ENCODE measurements at places on chromosomes 16 and 17. TPM values are rescaled to one million over a fixed set of nuclear protein-coding genes. Genes with fewer than 3 reads are reported as not detected.

DNA sequence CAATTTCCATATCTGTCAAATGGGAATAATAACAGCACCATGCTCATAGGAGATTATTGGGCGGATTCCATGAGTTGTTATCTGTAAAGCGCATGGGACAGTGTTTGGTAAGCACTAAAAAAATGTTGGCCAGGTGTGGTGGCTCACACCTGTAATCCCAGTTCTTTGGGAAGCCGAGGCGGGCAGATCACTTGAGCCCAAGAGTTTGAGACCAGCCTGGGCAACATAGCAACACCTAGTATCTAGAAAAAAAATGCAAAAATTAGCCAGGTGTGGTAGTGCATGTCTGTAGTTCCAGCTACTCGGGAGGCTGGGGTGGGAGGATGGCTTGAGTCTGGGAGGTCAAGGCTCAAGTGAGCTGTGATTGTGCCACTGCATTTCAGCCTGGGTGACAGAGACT lies 66.8 kb upstream of the NFAT5 start:
- DNase-seq, result no peak
- H3K4me1 ChIP-seq, result no peaks in the 10 kb centered on the region
- H3K36me3 ChIP-seq, result no peaks in the 10 kb centered on the region
- H3K27ac ChIP-seq, result no peak overlapping the region
- H3K4me3 ChIP-seq, result no peak overlapping the region

GRCh38 chr17:77382966-77383612 lies 242.3 kb downstream of the SEC14L1 start:
- DNase-seq, result no peak
- H3K4me3 ChIP-seq, result peak overlapping the region; percentile 20
- peak overlapping the region; percentile 43 for H3K27ac ChIP-seq
- H3K27me3 ChIP-seq, result no peaks in the 10 kb centered on the region

The SSTR5 gene
- total RNA-seq, result not detected

- H3K4me1 ChIP-seq, result no peaks in the 10 kb centered on the region
- no peak for DNase-seq
- no peak overlapping the region for H3K27ac ChIP-seq
- no peak overlapping the region for H3K4me3 ChIP-seq
- peaks cover 16% of the 10 kb centered on the region for H3K36me3 ChIP-seq
These were observed 8.4 kb downstream of the NDUFAB1 start for GRCh38 chr16:23587726-23588125.

The KRT24 gene
- total RNA-seq, result not detected

The HID1 gene
- total RNA-seq, result 14.5 TPM

DNA sequence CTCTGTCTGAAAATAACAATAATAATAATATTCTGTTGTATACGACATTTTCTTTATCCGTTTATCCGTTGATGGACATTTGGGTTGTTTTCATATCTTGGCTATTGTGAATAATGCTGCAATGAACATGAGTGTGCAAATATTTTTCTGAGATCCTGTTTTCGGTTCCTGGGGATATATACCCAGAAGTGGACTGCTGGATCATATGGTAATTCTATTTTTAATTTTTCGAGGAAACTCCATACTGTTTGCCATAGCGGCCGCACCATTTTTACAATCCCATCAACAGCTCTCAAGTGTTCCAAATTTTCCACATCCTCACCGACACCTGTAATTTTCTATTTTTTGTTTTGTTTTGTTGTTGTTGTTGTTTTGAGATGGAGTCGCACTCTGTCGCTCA lies 5.3 kb upstream of the PRSS41 start:
- no peak overlapping the region for H3K4me3 ChIP-seq
- H3K27me3 ChIP-seq, result peaks cover 43% of the 10 kb centered on the region
- DNase-seq, result no peak
- no peaks in the 10 kb centered on the region for H3K36me3 ChIP-seq
- H3K27ac ChIP-seq, result no peak overlapping the region
- H3K4me1 ChIP-seq, result no peaks in the 10 kb centered on the region

Data from T-cell (primary cell).